ENCODE measurements at places on chromosomes 2 and 18.

DNA sequence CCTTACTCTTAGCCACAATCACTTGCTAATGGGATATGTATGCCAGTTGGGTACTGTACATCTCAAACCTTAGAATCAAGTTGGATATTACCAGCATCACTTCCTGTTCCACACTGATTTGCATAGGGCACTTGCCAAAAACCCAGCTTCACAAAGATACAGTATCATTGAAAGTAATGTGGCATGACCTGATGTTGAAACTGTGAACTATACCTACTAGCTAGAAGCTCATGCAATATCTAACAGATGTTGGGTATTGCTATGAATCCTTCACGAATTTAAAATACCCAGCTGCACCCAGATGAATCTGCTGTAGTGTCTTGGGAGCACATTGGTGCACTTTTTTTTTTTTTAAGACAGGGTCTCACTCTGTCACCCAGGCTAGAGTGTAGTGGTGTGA, 6.5 kb upstream of the STAMBP start:
- DNase-seq = peak; percentile 31

GRCh38 chr2:157782057-157782845, 93.9 kb downstream of the ACVR1 start:
- no peak for DNase-seq

DNA sequence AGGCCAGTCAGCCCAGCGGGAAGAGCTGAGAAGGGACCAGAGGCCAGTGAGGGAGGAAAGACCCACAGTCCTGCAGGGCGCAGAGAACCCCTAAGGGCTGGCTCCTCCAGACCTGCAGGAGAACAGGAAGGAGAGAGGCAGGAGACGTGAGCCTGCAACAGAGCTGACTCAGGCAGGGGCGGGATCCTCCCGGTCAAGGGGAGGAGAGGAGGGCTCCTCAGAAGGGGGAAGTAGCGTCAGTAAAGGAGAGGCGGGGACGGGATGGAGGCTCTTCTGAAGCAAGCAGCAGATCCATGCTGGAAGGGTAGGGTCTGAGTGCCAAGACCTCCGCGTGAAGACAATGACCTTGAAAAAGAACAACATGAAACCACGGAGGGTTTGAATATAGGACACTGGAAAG, 50.8 kb downstream of the TRABD2A start:
- no peak for DNase-seq

GRCh38 chr2:230779126-230779525, 66.5 kb downstream of the CAB39 start:
- DNase-seq = no peak

DNA sequence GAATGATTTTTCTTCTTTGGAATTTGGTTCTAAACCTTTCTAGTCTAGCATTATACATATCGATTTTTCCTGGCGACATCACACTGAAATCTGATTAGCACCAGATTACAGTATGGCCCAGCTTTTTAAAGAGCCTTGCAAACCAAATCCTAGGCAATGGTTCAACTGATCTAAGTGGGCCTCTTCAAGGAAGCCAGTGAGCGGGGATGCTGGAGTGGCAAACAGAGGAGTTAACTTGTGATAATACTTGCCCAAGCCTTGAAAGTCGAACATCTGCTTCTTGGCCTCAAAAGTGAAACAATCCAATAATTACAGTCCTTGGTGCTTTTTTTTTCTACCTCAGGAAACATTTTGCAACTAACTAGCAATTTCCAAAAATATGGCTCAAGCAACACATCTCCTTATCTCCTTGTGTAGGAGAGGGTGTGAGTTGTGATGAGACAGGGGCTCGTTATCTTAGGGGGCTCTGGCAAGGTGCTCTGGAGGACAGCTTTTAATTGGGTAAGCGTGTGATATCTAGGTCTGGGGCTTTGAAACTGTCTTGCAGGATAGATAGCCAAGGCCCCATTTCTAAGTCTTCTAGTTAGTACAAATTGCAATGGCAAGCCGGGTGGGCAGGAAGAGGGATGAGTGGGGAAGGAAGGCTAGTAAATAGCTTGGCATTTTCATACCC, 240.2 kb upstream of the CCDC68 start:
- DNase-seq = no peak

GRCh38 chr2:203814661-203815540, 52.7 kb upstream of the CTLA4 start:
- peak; percentile 84 for DNase-seq

- no peak for DNase-seq
These were observed 35.9 kb upstream of the SLC14A1 start for GRCh38 chr18:45688113-45688512.

DNA sequence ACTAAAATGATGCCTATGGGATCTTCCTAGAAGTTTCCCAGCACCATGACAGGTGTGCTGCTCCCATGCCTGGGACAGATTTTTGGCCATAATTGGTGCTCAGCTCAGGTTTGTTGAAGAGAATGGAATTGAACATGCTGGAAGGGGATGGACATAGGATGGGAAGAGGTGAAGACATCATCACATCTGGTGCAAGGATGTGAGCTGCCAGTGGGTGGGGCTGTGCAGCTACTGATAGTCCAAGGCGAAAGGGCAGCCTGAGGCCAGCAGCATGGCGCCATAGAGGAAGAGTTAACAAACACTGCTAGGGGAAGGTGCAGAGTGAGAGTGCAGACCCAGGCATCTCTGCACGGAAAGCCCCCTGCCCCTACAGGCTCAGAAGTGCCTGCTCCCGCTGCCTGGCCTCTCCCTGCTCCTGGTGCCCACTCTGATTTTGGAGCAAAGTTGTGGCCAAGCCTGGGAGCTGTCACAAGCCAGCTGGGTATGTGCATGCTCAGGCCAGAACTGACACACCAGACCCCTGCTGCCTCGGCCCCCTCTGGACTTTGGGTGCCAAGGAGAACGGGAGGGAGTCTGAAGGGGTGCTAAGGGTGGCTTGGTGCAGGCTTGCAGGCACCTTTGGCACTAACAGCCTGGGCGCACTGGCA, 178.6 kb downstream of the ZBTB7C start:
- peak; percentile 14 for DNase-seq

DNA sequence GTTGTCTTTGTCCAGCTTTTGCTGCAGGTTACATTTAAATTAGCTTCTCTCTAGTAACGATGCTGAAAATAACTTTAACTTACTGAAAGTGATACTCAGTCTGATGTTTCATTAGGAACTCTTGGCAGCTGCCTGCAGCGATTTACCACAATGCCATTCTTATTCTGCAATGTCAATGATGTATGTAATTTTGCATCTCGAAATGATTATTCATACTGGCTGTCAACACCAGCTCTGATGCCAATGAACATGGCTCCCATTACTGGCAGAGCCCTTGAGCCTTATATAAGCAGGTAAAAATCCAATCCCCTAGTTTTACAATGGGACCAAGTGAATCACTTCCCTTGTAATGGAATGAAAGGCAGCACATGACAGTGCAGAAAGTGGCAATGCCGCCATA, 16.3 kb upstream of the MFF start:
- no peak for DNase-seq

GRCh38 chr2:1593371-1594122, 150.8 kb downstream of the PXDN start:
- no peak for DNase-seq

DNA sequence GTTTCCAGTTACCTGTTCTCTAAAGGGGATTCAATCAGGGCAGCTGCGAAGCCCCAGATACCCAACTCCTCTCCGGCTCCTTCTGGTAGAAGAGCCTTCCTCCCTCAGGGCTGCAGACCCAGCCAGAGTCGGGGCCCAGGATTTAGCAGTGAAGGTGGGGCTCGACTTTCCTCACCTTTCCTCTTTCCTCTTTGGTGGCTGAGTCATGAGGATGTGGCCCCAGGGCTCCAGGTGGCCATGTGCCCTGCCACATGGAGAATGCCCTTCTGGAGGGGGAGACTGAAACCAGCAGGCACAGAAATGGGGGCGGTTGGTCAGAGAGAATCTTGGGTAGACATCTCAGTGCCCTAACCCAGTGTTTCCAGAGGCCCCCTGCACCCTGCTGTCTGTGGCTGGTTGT, 402.6 kb downstream of the NBAS start:
- DNase-seq = no peak

GRCh38 chr2:237143118-237143517, 57.4 kb downstream of the COPS8 start:
- DNase-seq = no peak

DNA sequence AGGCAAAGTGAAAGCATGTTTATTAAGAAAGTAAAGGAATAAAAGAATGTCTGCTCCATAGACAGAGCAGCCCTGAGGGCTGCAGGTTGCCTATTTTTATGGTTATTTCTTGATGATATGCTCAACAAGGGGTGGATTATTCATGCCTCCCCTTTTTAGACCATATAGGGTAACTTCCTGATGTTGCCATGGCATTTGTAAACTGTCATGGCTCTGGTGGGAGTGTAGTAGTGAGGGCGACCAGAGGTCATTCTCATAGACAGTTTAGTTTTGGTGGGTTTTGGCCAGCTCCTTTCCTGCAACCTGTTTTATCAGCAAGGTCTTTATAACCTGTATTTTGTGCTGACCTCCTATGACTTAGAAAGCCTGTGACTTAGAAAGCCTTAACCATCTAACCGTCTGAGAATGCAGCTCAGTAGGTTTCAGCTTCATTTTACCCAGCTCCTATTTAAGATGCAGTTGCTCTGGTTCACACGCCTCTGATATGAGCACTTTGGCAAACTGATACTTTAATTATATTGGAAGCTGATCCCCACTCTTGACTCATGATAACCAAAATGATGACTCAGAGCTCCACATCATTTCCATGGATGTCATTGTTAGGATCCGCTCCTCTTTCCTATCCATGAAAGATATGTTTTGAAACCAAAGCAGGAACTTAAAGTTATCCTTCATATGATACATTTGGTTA, 14.5 kb upstream of the ERMN start:
- no peak for DNase-seq
